ENCODE measurements at places on chromosomes 11 and 22. TPM values are rescaled to one million over a fixed set of nuclear protein-coding genes. Genes with fewer than 3 reads are reported as not detected.

The FADS3 gene
- 63.6 TPM for total RNA-seq

The SERPIND1 gene
- not detected for total RNA-seq

The PKDREJ gene
- total RNA-seq, result not detected

The MISFA gene
- not detected for total RNA-seq

The POU2AF3 gene
- total RNA-seq, result 0.33 TPM

The SLC22A12 gene
- total RNA-seq, result not detected

The PRRG4 gene
- 0.16 TPM for total RNA-seq

The PLEKHB1 gene
- total RNA-seq, result 0.81 TPM

The SLC25A18 gene
- not detected for total RNA-seq

The LRP4 gene
- total RNA-seq, result 13.9 TPM

The OR8B3 gene
- total RNA-seq, result not detected

The CYB5R3 gene
- total RNA-seq, result 293 TPM

Measured in mesangial cell (primary cell).